Stimulated activated CD8-positive, alpha-beta memory T cell treated with anti-CD3 and anti-CD28 coated beads, Interleukin-7, amount 100 ng/mL, for 1 hour (primary cell): ENCODE measurements at places on chromosomes 2 and 18.

GRCh38 chr2:69104261-69104660 lies 91.3 kb downstream of the ANTXR1 start:
- DNase-seq = no peak

DNA sequence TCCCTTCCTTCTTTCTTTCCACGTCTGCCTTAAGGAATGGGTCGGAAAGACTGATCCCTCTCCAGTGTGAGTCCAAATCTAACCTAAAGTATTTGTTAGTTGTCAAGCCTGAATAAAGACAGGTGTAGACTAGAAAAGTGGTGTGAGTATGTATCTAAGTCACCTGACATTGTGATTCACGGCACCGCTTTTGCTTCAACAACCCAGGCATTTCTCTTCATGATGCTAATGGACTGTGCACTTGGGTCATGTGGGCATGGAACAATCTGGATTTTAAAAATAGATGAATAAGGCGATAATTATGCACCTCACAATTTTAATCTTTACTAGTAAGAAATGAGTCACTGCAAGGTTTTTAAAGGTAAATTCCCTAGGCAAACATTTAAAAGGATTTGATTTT lies 107.5 kb downstream of the LIPG start:
- DNase-seq = no peak

DNA sequence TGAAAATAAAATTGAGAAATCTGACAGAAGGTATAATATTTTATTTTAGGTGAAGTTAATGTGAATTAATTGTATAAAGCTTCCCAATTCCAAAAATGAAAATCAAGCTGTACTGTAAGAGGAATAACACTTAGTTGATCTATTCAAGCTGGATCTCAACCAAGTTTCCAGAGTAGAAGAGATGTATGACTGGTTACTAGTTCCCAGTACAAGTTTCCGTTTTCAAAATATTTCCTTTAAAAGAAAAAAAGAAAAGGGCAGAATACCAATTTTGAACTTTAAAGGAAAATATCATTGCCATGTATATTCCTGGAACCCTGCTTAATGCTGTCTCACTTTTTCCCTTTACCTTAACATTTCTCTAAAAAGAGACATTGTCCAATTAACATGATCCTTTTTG lies 308.5 kb downstream of the IRS1 start:
- DNase-seq = no peak

DNA sequence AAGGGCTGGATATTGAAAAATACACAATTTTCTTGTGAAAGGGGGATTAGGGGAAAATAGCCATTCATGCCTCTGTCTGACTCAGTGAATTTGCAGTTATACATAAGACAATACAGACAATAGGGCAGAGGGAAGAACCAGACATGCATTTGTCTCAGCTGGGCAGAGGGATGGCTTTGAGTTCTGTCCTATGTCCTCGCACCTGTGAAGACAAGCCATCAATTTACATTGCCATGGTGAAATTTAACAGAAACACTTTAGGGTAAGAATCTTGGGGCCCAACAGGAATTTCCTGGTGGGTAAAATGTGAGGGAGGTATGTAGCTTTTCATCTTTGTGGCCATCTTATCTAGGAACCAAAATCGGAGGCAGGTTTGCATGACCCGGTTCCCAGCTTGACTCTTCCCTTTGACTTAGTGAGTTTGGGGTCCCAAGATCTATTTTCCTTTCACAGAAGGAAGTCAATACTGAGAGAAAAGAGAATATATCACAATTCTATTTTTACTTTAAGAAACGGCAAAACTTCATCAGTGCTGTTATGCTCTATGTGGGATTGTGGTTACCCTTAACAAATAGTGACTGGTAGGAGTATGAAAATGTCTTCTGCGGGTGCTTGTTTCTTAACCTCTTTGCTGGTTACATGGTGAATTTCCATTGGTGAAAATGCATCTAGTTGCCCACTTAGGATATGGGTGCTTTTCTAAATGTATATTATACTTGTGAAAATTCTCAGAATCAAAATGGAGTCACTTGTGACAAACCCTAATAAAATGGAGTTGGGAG lies 221.8 kb downstream of the SPP2 start:
- DNase-seq = no peak

DNA sequence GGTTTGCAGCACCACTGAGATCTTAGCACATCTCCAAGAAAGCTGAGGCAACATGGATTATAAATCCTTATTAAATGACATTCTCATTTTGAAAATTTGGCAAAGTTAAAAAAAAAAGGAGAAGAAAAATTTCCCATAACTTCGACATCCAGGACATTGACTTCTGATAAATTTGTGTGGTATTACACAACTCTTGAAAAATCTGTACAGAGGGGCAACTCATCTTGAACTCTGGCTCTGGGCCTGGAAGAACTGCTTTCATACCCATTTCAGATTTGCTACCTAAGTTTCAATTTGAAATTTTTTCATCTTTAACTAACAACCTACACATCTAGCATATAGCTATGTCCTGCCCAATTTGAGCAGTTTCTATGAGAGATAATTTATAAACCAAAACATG lies 118.0 kb upstream of the UGP2 start:
- no peak for DNase-seq

- no peak for DNase-seq
Observed at GRCh38 chr18:23194997-23195957, 60.0 kb downstream of the CABLES1 start.

GRCh38 chr2:176704282-176704858 lies 435.1 kb downstream of the MTX2 start:
- no peak for DNase-seq

DNA sequence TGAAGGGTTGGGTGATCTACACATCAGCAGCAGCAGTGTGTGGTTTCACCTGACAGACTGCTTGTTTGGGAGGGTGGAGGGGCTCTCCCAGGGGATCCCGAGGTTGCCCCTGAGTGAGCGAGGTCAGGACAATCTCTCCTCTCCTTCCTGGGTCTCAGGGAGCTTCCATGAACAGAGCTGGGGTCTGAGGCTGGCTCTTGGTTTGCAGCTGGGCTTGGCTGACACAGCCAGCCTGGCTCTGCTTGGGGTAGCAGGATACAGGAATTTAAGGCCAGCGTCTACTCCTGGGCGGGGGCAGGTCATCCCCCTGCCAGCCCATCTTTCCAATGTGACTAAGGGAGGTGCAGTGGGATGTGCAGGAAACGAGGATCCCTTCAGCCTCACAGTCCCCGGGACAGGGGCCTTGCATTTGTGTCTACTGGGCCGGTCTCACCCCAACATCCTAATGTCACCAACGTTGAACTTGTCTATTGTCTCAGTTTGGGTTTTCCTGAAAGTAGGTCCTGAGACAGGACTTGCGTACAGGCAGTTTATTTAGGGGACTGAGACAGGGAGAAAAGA lies 262.6 kb upstream of the HDAC4 start:
- DNase-seq = no peak

DNA sequence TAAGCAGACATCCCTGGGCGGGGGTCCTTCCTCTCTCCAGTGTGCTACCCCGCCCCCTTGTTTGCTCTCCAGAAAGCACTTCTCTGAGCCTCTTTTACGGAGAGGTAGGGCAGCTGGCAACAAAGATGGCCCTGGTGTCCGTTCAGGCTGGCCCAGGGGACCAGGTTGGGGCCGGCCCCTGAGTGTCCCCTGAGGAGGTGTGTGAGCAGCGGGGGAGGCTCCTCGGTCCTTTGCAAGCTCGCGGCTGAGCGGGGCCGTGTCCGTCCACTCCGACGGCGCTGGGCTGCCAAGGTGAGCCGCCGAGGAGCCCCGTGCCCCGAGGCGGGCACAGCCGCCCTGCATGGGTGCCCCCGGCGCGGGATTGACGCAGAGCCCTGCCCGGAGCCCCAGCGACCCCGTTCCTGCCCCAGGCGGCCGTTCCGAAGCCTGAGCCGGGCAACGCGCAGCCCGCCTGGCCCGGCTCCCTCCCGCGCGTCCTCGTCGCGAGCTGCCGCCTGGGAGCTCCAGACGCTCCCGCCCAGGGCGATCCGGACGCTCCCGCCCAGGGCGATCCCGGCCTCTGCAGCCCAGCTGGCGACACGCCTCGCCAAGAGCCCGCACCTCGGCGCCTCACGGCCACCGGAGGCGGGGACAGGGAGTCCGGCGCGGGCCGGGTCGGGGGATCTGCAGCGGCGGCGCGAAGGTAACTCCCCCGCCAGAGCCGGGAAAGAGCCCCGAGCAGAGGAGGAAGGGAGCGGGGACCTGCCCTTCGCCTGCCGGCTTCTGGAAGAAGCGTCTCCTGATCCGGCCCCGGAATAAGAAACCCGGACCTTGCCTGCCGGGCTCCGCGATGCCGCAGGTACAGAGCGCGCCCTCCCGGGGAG lies at the start of gene PROKR1:
TSS of gene PROKR1 (plus strand) at position 569 of the 863 bp plus-strand sequence. CDS start 2,243 bp downstream, outside the sequence.
- DNase-seq = no peak

DNA sequence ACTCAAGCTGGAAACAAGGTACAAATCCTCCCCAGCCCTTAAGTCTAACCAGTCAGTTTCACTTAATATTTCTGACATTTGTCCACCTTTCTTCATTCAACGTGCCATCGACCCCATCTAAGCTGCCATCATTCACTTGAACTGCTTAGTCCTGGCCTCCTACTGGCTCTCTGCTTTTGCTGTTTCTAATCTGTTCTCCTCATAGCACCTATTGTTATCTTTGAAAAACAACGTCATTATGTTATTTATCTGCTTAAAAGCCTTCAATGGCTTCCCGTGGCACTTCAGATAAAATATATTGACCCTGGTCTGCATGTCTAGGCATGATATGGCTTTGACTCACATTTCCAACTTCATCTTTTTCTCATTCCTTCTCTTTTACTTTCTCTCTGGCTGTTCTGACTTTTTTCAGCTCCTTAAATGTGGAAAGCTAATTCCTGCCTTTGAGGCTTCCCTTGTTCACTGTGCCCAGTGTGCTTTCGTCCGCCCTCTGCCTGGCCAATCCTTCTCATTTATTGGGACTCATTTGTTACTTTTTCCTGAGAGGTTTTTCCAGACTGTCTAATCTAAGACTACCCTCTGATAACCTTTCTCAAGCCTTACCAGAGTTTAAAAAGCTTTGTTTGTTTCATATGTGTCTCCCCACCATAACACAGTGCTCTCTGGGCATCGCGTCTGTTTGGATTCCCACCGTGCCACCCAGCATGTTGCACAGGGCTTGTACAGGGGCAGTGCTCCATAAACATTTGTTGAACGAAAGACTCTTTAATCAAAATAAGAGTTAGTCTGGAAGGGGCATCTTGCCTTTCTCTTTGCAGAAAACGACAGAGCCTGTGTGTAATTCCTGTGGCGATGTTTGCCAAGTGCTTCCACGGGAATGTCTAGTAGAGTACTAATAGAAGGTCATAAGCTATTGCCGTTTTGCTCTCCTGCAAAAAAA lies 183.9 kb downstream of the FMNL2 start:
- DNase-seq = no peak

DNA sequence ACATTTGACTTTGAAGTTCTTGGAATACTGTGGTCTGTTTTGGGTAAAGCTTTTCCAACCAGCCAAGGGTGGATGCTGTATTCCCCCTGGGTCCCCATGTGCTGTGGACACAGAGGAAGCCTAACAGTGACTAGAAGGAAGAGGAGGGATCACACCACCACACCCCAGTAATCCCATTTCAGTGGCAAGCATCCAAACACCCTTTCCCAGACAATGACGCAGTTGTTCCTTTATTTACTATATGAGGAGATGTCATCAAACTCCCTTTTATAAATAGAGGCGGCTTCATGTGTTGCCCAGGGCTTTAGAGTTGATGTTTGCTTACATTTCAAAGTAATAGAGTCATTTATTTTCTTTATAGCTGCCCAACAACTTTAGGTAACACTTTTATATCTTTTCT lies 959.4 kb upstream of the GYPC start:
- DNase-seq = no peak

- DNase-seq = no peak
Observed at GRCh38 chr18:12906119-12906518, 22.1 kb upstream of the PTPN2 start.

GRCh38 chr2:226984750-226985582 lies 149.1 kb downstream of the RHBDD1 start:
- no peak for DNase-seq

GRCh38 chr2:232492963-232493700 lies 5.5 kb upstream of the ECEL1 start:
- DNase-seq = no peak

DNA sequence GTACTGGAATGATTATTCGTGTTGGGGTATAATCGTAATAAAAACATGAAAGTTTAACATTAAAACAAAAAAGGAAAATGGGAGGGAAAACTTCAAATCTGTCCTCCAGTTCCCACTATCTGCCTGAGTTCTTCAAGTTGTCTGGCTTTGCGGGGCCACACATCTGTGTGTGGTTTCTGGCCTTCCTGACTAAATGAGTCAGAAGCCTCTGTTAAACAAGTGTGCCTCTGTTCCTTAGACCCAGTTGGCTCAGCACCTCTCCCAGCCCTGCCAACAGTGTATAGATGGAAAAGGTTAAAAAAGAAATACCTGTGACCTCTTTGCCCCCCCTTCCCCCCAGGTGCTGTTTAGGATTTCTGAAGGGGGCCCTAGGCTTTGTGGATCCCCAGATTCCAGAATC lies 30.2 kb downstream of the XDH start:
- DNase-seq = no peak

- no peak for DNase-seq
Observed at GRCh38 chr18:64091526-64091925, 57.4 kb downstream of the LINC00305 start.

GRCh38 chr2:39603436-39603835 lies 62.3 kb upstream of the TMEM178A start:
- no peak for DNase-seq

- no peak for DNase-seq
Observed at GRCh38 chr2:58051445-58051844, 4.8 kb downstream of the VRK2 start.

DNA sequence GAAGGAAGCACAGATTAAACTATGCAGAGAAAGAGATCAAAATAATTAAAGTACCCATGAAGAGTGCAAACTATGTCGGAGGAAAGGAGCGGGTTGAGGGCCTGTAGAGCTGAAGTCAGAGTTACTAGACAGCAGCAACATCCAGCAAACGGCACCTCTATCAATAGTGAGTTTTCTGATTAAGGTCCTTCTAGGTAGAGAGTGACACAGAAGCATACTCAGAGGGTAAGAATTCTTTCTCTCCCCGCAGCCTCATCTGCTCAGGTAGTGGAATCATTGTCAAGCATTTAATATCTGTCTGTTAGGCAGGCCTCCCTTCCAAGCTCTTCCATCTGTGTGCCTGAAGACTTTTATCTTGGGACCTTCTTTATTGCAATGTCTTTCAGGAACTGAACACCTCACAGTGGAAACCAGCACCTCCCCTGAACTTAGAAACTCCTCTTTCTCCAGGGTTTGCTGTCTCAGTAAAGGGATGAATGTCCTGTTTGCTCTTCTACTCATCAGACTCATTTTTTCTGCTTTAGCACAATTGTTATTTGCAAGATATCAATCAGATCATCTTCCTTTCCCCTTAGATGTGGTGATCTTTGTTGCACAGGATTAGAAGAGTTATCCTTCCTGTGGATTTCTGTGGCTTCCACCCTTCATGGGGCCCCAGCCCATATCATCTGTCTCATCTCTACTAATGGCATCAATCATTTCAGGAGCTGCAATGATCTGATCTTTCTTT lies 28.8 kb downstream of the SP140 start:
- DNase-seq = no peak
